HS-5 (cell line): ENCODE measurements at places on chromosomes 2 and 18.

GRCh38 chr2:191311156-191311555 is 66.0 kb downstream of the MYO1B start:
- DNase-seq = no peak

DNA sequence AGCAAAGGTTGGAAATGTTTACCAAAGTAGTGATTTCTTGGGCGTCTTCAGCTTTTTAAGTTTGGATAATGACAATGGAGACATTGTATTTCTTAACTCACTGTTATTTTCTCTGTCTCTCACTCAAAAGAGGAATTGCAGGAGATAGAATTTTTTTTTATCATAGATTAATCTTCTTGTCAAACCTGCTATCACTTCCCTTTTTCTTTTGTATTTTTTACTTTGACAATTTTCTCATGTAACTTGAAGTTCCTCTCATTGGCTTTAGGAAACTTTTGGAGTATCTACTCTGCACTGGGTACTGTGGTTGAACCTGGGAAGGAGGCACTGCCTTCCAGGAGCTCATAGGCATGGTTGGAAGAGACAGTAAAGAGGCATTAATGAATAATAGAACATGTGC is 489.1 kb downstream of the CNTNAP5 start:
- DNase-seq = no peak

DNA sequence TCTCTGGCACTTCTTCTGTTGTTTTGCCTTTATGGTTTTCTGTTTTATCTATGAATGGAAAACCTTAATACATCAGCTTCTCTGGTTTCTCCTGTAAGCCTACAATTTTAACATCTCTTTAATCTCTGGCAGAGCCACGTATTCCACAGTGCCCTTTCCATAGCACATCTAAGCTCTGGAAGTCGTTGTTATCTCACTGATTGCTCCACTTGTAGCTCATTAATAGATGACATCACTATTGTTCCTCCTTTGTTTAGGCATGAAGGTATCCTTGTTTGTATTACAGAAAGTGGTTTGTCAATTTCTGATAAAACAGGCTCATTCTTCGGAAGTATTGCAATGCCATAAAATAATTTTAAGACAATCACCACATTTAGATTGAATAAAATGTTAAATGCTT is 185.2 kb downstream of the ZNF804A start:
- DNase-seq = no peak

GRCh38 chr2:109297566-109298490 is 168.8 kb downstream of the SH3RF3 start:
- DNase-seq = no peak

DNA sequence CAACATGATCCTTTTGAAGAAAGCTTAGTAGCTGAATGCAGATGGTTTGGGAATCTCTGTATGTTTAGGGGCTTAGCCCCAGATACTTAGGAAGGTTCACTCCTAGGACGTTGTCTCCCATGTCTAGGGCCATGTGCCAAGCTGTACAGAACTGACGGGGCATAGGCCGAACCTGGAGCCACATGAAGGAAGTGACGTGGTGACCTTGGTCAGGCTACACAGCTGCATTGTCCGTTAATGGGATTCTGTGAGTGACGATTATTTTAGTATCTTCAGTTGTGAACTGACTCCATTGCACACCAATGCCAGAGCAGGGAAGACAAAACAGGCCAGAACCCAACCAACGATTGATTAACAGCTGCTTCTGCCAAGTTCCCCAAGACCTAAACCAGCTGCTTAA is 139.3 kb downstream of the TPO start:
- DNase-seq = no peak
